ENCODE measurements at places on chromosomes 12 and 14. TPM values are rescaled to one million over a fixed set of nuclear protein-coding genes. Genes with fewer than 3 reads are reported as not detected.
A peak's percentile ranks its signal among the peaks of the same experiment; 100 is the strongest.

LBHD2 gene
- total RNA-seq, result not detected

SIX1 gene
- not detected for total RNA-seq

A2M gene
- not detected for total RNA-seq

SLC39A5 gene
- total RNA-seq, result 0.41 TPM

- no peak for DNase-seq
- H3K4me3 ChIP-seq, result no peak overlapping the region
- no peak overlapping the region for H3K27ac ChIP-seq
- no peaks in the 10 kb centered on the region for H3K27me3 ChIP-seq
- H3K4me1 ChIP-seq, result no peaks in the 10 kb centered on the region
These were observed 195.0 kb downstream of the SYT1 start for GRCh38 chr12:79059557-79059956.

DNA sequence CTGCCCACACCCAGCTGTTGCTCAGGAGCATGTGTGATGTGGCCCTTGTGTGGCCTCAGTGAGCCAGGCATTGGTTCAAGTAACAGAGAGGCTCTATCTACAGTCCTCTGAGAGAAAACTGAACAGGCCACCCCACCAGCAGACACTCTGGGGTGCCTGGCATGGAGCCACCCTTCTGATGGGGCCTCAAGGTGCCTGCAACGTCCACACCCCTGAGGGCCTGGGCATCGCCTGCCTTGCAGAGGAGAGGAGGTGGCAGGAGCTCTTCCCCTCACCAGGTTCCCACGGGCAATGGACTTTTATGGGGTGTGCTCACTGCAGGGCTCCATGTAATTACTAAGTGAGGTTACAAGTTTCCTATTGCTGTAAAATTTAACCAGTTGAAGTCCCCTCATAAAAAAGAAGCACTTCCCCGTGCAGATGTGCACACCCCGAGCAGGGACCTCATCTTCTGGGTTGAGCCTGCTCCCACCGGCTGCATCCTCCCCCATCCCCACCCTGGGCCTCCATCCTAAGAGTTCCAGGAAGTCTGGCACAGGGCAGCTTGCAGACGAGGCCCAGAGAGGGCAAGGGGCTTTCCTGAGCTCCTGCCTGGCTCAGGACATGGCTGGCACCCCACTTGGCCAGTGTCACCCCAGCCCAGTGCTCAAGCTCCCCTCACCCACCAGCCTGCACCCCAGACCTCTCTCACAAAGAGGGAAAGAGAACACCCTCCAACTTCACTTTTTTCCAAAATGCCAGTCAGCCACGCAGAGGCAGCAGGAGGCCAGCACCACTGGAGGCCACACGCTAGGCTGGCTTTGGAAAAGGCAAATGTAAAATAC lies 270.4 kb upstream of the RTL1 start:
- H3K36me3 ChIP-seq, result no peaks in the 10 kb centered on the region
- no peak for DNase-seq
- peaks cover 13% of the 10 kb centered on the region for H3K27me3 ChIP-seq
- H3K27ac ChIP-seq, result no peak overlapping the region
- H3K4me1 ChIP-seq, result no peaks in the 10 kb centered on the region

GRCh38 chr12:101954676-101955075 lies 77.3 kb downstream of the DRAM1 start:
- no peak overlapping the region for H3K4me3 ChIP-seq
- no peaks in the 10 kb centered on the region for H3K36me3 ChIP-seq

GRCh38 chr14:68513838-68514607 lies 278.8 kb downstream of the ZFP36L1 start:
- DNase-seq, result no peak
- H3K27me3 ChIP-seq, result no peaks in the 10 kb centered on the region
- H3K4me1 ChIP-seq, result peaks cover 33% of the 10 kb centered on the region
- no peak overlapping the region for H3K4me3 ChIP-seq

DNA sequence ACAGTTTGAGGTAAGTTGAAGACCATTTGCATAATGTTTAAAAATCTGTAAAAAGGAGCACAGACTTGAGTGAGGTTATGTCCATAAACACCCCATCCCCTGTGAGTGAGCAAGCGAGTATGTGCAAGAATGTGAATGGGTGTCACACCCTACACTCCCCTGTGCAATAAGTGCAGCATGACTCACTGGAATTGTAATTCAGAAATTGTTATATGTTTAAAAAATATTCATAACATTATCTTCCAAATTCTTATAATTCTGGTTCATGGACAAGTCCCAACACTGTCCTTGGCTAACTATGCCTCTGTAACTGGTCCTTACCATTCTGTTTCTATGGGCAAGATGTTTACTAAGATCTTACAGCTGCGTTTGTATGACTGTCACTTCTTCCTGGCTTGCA lies 207.8 kb upstream of the FAR2 start:
- no peaks in the 10 kb centered on the region for H3K4me1 ChIP-seq
- H3K27ac ChIP-seq, result no peak overlapping the region
- peaks cover 1% of the 10 kb centered on the region for H3K27me3 ChIP-seq
- no peaks in the 10 kb centered on the region for H3K36me3 ChIP-seq
- H3K4me3 ChIP-seq, result no peak overlapping the region

DNA sequence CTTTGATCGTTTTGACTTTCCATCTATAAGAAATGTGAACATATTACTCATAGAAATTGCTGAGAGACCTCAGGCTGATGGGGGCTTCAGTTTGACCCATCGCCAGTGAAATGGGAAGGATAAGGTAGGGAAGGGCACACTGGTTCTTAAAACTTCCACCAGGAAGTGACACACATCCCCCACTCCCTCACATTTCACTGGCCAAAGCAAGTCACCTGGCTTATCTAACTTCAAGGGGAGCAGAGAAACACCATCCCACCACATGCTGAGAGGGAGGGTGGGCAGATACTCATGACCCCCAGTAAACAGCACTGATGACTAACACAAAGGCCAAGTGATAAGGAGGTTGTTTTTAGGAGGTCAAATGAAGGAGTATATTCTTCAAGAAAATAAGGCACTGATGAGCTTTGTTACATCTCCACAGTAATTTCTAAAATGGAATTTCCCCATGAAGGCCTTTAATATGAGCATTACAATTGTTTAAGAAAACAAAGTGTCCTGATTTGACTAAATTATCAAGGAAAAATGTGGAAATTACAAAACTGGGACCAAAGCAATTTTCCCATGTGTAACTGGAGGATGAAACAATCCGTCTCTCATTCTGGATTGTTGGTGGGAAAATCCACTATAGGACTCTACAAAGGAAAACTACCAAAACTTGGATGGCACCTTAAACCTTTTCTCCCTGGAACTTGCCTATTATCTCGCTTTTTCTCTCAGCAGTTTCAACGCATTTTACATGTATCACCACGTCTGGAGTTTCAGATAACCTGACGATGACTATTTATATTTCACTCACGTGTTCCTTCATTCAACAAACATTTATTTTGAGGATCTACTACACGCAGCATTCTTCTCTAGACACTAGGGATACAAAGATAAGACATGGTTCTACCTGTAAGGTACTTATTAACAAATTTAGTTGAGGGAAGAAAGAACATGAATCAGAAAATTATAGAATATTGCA lies 91.8 kb upstream of the EEA1 start:
- H3K27me3 ChIP-seq, result no peaks in the 10 kb centered on the region
- H3K36me3 ChIP-seq, result no peaks in the 10 kb centered on the region
- H3K27ac ChIP-seq, result no peak overlapping the region
- no peak overlapping the region for H3K4me3 ChIP-seq
- no peak for DNase-seq
- no peaks in the 10 kb centered on the region for H3K4me1 ChIP-seq

DNA sequence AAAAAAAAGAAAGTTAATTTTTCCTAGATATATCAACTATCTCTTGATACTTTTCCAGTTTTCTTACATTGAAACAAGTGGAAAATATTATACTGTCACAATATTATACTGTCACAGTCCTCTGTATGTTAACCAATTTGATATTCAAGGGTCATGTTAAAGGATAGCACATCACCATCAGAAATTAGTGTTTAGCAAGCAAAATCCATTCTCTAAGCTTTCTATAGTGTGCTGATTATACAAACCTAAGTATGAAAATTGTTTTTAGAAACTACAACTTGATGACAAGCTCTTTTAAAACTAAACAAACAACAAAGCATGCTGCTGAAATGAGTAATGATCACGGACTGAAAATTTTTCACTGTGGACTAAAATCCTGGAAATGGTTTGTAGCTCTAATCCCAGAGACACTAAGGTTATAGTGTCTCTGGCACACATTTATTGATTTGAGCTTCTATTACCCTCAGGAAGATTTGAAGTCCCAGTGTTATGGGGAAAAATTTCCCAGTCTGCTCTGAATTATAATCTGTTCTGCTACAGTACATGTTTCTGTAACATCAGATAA lies 9.7 kb downstream of the SPTSSA start:
- peaks cover 2% of the 10 kb centered on the region for H3K4me1 ChIP-seq
- H3K4me3 ChIP-seq, result no peak overlapping the region
- H3K27ac ChIP-seq, result no peak overlapping the region
- no peak for DNase-seq

DNA sequence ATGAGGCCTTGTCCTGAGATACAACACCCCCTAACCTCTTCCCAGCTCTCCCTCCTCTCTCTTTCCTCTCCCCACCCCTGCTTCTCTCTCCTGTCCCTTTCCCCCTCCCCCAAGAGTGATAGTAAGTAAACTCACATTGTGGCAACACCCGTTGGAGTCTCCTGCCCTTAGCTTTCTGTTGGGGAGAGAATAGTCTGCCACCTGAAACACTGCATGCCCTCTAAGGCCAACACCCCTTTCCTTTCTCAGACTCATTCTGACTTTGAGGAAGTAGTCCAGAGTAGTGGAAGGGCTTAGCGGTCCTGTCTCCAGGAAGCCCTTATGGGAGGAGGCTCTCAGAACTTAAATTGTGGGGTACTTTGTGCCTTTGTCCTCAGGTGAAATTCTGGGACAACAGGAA lies 95.2 kb downstream of the PRKCH start:
- H3K27me3 ChIP-seq, result no peaks in the 10 kb centered on the region
- H3K4me3 ChIP-seq, result peak overlapping the region; percentile 29
- peak; percentile 6 for DNase-seq
- peaks cover 57% of the 10 kb centered on the region for H3K4me1 ChIP-seq
- no peak overlapping the region for H3K27ac ChIP-seq

GRCh38 chr12:57029457-57029856 lies 13.1 kb upstream of the TAC3 start:
- DNase-seq, result no peak
- peaks cover 42% of the 10 kb centered on the region for H3K4me1 ChIP-seq
- no peaks in the 10 kb centered on the region for H3K27me3 ChIP-seq
- H3K4me3 ChIP-seq, result no peak overlapping the region
- H3K36me3 ChIP-seq, result no peaks in the 10 kb centered on the region
- H3K27ac ChIP-seq, result no peak overlapping the region

DNA sequence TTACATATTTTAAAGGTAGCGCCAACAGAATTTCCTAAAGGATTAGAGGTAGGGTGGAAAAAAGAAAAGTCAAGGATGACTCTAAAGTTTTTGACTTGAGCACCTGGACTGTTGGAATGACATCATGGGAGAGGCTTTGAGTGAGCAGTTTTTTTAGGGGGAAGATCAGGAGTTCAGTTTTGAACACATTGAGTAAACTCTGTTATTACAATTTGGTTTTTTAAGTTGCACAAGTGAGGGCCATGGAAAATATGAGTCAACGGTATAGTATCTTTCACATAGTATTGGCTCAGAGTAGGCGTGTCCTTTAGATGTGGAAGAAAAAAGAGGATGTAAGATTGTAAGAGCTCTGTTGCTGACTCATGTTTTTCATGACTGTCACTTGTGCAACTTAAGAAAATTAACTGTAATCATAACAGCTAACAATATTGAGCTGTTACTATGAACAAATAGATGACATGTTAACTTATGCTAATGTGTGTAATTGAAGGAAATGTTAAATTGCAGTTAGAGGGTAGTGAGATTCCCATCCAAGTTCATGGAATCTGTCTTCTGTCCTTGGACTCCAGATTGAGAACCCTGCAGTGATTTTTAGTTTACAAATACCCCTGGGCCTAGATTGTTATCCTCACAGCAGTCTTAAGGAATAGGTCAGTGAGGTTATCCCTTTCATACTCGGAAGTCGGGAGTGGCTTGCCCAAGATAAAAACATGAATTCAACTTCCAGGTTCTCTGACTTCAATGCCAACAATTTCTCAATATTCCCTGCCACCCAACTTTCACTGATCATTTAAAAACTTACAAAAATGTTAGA lies 48.2 kb upstream of the ATP2B1 start:
- H3K27me3 ChIP-seq, result no peaks in the 10 kb centered on the region
- no peaks in the 10 kb centered on the region for H3K36me3 ChIP-seq
- DNase-seq, result peak; percentile 52
- H3K27ac ChIP-seq, result peak overlapping the region; percentile 86

GRCh38 chr12:126776026-126776655 lies 1490.8 kb upstream of the TMEM132C start:
- peaks cover 20% of the 10 kb centered on the region for H3K4me1 ChIP-seq
- H3K4me3 ChIP-seq, result no peak overlapping the region
- DNase-seq, result no peak

DNA sequence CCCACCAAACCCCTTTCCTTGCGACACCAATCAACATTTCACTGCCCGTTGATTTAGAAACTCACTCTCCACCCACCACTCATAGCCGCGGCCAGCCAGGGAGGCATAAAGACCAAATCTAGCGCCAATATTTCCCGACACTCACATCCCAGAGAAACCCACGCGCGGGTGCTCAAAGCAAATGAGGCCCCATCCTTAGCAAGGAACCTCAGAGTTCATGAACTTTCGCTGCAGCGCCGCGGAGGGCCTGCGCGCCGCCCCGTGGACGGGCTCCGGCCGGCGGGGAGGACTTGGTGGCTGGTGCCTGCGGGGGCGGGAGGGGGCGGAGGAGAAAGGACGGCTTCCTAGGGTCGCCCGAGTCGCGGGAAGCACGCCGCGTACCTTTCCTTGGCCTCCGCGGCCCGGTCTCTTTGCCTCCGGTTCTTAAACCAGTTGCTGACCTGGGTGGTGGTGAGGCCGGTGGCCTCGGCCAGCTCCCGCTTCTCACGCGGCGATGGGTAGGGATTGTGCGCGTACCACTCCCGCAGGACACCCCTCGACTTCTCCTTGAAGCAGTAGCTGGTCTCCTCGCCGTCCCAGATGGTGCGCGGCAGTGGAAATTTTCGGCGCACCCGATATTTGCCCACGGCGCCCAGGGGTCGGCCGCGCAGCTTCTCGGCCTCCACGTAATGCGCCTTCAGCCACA lies 886 bp downstream of the SIX1 start:
- H3K27ac ChIP-seq, result no peak overlapping the region
- DNase-seq, result no peak
- H3K4me3 ChIP-seq, result peak overlapping the region; percentile 48
- peaks cover 85% of the 10 kb centered on the region for H3K27me3 ChIP-seq

GRCh38 chr14:68460541-68460940 lies 332.3 kb downstream of the ZFP36L1 start:
- H3K4me3 ChIP-seq, result no peak overlapping the region
- DNase-seq, result no peak
- peaks cover 5% of the 10 kb centered on the region for H3K4me1 ChIP-seq
- H3K27me3 ChIP-seq, result no peaks in the 10 kb centered on the region
- no peaks in the 10 kb centered on the region for H3K36me3 ChIP-seq

Data from activated CD8-positive, alpha-beta T cell treated with anti-CD3 and anti-CD28 coated beads for 36 hours (primary cell).